Stimulated activated CD4-positive, alpha-beta T cell treated with anti-CD3 and anti-CD28 coated beads, Interleukin-4, amount 100 ng/mL, for 4 hours (primary cell): ENCODE measurements at places on chromosomes 7 and 10.

DNA sequence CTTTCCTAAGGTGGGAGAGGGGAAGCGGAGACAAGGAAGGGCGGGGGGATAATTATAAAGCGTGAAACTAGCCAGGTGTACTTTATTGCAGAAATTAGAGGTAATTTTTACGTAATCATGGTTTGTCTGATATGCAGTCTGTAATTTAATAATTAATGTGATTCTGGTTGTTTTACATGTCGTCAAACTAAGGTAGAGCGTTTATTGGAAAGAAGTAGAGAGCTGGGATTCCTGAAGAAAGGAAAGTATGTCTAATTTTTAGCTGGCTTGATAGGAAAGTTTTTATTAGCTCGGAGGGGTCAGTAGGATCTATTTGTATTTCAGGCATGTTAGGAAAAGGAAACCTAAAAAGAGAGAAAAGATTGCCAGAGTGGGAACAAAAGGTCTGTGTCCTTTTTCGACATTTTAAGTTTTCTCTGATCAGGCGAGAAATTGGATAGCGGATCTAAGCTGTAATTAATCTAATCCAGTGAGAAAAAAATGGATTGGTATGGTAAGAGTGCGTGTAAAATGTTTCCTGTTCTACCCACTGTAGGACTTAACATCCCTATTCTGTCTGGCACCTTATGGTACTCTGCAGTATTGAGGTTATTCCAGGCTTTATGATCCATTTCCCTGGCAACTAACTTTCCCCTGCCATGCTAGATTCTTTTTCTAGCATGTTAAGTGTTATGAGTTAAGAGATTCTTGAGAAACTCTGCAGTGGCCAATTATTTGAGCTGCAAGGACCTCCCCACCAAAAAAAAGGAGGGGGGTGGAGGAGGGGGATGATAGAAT is 1.4 kb downstream of the CELF2 start:
- no peak for DNase-seq

DNA sequence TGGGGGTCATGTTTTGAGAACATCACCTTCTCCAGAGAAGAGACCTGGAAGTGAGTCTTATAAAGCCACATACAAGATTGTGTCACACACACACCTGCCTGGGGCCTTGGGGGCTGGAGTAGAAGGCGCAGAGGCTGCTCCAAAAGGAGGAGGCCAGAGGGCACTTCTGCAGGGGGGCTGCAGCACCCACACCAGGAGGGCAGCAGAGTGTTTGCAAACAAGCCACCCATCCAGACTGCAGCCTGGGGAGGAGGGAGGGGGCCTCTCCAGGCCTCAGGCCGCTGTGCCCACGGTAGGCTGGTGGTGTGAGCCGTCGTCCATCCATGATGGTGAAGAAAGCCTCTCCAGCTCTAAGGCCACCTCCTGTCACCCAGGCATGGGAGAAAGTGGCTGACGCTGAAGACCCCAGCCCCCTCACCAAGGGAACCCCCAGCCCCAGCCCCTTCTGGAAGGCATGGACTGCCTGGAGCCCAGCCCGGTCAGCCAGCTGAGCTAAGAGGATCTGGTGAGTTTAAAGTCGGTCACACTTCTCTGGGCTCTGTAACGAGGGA is 77.5 kb downstream of the FOXL3 start:
- DNase-seq, result no peak

- no peak for DNase-seq
These were observed 73.5 kb downstream of the ZRANB1 start for GRCh38 chr10:125015356-125015944.

GRCh38 chr7:112982441-112983063 is 104.1 kb downstream of the GPR85 start:
- DNase-seq, result no peak

DNA sequence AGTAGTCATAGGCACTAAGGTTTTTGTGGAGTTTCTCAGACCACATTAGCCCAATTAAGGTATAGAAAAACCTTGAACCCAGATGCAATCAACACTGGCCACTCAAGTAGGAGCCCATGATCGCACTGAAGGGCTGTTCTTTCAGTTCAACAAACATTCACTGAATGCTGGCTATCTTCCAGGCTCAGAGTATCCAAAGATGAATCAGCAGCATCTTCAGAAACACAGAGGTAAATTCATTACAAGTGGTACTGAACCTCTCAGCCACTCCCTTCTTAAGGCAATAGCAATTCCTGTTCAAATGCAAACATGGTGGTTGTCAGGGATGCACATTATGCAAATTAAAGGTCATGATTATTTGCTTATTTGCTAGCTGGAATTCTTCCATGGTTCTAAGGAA is 17.1 kb downstream of the KCNK18 start:
- DNase-seq, result no peak

DNA sequence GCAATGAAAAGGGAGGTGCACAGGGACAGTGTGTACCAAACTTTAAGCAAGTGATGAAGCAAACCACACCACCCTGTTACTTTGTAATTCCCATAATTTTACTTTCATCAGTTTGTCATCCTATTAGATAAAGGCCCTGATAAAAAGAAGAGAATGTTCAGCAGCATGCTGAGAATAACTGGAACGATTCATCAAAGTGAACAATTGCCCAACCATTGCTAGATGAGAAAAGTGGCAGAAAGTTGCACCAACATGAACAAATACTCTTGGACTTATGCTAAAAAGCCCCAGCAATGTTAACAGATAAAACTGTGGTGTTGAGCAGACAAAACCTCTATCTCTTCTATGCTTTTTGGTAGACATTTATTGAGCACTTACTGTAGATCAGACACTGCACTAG is 75.5 kb upstream of the PCGF5 start:
- DNase-seq, result no peak

DNA sequence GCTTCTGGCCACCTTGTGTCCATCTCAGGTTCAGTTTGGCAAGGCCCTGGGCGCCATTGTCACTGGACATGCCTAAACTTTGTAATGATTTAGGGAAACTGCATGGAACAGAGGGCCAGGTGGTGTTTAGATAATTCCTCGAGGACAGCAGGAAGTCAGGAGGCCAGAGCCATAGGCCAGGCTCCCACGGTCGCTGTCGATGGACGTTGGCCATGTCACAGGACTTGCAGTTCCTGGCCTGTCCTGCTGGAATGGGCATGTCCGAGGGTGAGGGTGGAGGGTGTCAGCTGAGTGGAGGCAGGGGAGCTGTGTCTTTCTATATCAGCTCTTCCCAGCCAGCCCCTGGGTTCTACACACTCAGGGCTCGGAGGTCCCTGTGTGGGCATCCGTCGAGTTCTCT is 107.9 kb upstream of the MACROH2A2 start:
- DNase-seq, result no peak

- DNase-seq, result no peak
These were observed 64.2 kb downstream of the PHYHIPL start for GRCh38 chr10:59240582-59241183.

DNA sequence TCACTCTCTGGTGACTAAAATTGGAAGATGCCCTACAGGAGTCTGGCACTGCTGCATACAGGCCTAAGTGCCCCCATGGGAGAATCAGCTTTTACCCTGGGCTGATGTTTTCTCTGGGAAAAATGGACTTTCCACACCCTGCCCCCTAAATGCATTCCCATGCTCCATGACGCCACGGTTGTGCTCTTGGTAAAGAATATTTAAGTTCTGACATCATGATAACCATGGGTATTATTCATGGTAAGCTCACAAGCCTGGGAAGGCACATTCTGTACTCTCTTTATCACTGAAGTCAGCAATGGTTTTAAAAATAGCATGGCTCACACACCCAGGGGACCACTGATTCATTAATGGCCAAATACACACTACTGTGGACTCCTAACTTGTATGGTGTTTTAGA is 43.4 kb downstream of the HIPK2 start:
- DNase-seq, result no peak

- no peak for DNase-seq
These were observed 7.4 kb downstream of the PRPS1L1 start for GRCh38 chr7:18020138-18020715.

DNA sequence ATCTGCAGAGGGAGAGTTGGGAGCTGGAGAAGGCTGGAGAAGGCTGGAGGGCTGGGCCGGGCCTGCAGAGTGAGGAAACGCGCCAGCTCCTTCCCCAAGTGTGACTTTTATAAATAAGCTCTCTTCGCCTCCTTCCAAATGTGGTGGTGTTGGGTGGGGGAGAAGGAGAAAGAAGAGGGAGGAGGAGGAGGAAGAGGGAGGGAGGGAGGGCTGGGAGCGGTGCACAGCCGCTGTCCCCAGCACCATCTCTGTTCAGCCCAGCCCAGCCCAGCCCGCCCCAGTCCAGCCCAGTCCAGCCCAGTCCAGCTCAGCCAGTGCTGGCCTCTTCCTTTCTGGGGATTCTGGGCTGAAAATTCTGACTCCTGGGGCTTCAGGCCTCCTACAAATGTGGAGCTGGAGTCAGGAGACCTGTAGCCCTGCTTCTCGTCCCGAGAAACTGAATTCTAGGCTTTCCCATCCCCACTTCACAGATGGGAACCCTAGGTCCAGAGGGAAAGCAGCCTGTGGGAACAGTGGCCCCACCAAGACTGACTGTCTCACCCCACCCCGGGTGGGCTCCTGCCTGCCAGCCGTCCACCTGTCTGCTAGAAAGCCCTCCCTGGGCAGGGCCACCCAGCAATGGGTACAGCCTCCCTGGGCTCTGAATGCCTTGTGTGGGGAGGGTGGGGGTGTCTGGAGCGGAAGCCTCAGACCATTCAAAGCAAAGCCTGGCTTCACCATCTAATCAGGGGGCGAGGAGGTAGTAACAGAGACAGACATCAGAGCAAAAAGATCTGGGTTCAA is 2.3 kb downstream of the STX1A start:
- DNase-seq, result no peak

- DNase-seq, result no peak
These were observed 35.5 kb downstream of the FRMPD2 start for GRCh38 chr10:48238826-48239520.

DNA sequence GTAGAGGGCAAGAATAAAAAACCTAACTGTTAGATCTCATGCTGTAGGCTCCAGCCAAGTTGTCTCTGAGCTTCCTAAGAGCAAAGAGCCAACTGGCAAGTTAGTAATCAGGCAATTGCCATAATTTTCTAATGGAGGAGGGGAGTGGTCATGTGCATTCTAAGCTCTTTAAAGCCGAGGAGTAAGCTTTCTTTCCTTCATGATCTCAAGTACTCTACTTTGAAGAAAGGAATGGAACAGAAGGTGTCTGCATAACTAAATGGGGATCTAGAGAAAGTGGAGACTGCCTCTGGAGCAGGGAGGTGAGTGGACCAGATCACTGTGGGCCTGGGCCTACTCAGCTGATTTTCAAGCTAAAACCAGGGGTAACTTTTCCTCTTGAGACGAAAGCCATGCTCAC is 37.7 kb upstream of the TOMM7 start:
- DNase-seq, result no peak

DNA sequence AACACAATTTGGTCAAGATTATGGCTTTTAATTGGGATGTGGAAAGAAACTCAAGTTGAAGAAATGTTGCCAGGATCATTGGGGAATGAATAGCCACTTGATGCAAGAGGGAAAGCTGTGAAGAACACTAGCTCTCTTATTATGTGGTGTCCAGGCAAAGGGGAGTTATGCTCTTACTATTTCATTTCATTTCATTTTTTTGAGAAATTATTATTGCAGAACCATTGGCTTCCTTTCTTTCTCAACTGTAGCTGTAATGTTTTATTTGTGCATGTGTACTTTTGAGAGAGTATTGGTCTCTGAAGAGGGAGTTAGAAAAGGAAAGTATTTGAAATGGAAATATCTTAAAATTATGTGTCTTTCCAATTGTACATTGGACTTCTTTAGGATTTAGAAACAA is 312.6 kb upstream of the BMPER start:
- no peak for DNase-seq

DNA sequence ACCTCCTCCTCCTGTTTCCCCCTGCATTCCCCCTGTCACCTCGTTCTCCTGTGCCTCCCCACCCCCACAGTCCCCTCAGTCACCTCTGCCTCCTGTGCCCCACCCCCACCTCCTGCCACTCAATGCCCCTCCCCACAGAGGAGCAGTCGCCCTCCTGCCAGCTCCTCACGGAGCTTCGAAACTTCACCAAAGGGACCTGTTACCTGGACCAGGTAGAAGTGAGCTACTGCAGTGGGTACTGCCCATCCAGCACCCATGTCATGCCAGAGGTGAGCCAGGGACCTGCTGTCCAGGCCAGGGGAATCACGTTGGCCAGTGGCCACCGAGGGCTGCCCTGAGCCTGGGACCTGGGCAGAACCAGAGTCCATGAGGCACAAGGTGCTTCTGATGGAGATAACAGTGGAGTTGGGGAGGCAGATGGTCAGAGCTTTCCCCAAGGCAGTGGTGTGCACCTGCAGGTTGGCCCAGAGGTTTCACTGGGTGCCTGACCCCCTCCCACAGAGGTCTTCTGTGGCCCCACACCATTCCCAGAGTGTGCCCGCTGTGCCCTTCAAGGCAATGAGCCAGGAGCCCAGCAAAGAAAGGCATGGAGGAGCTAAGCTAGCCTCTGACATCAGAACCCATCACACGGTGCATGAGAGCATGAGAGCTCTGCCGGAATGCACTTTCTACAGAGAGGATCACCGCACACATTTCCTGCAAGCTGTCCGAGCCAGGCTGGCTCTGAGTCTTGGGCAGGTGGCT is 7.0 kb upstream of the ZNF862 start:
- DNase-seq, result no peak

DNA sequence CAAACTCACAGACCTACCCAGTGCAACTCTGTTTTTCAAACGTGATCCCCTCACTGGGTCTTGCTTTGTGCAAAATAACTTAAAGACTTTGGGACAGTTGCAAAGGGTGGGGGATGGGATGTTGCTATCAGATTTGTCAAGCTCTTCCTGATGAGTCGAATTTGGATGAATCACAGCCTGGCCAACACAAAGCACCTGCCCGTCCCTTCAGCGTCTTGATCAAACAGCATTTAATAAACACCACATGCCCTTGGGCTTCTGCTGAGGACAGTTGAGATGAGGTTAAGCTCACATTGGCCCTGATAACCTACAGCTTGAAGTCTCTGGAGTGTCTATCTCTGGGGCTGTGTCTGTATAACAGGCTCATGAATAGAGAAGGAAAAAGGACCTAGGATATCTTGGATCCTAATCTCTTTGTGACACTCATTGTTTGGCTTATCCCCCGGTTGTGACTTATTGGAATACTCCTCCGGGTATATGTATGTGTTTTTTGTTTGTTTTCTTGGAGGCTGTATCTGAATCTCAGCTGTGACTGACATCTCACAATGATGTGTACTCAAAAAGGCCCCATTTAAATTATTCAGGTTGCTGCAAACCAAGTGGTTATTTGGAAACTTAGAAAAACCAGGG is 132.6 kb upstream of the NAMPT start:
- DNase-seq, result no peak

- DNase-seq, result no peak
These were observed 27.7 kb downstream of the PHYH start for GRCh38 chr10:13272164-13272571.

DNA sequence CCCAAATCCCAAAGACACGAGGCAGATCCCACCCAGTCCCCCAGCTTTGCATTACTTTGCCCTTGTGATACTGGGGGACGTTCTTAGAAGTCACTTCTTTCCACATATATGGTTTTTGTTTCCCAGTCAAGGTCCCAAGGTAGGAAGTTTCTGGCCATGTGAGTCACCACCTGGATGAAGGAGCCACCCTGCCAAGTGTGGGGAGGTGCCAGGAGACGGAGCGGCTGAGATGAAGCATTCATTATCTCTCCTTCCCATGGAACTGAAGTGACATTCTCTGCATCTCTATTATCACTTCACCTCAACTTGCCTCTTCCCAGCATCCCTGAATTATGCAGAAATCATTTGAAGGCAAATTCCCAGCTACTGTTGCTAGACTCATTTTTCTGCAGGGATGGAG is 136.2 kb upstream of the INSYN2A start:
- no peak for DNase-seq
